ENCODE measurements at places on chromosomes 3 and 15.

GRCh38 chr15:33028495-33028894 lies 166.0 kb downstream of the FMN1 start:
- DNase-seq: no peak

- no peak for DNase-seq
Measured at GRCh38 chr3:8324747-8325146, 176.9 kb upstream of the LMCD1 start.

GRCh38 chr15:68379759-68380290 lies 52.1 kb downstream of the ITGA11 start:
- no peak for DNase-seq

DNA sequence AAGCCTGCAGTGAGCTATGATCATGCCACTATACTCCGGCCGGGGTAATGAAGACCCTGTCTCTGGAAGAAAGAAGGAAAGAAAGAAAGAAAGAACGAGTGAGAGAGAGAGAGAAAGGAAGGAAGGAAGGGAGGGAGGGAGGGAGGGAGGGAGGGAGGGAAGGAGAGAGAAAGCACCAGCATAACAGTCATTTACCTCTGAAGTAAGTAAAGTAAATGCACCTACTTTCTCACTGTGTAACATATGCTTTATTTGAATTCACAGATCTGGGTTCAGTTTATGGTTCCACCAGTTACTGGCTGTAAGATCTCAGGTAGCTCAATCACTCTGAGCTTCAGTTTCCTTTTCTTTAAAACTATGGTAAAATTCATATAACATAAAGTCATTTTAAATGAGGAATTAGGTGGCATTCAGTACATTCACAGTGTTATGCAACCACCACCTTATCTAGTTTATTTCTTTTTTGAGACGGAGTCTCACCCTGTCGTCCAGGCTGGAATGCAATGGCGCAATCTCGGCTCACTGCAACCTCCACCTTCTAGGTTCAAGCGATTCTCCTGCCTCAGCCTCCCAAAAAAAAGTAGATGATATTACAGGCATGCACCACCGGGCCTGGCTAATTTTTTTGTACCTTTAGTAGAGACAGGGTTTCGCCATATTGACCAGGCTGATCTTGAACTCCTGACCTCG lies 16.1 kb upstream of the RAD54L2 start:
- DNase-seq: no peak

GRCh38 chr3:79236496-79236895 lies 531.3 kb downstream of the ROBO1 start:
- no peak for DNase-seq

GRCh38 chr3:108966773-108967172 lies 13.1 kb upstream of the GUCA1C start:
- no peak for DNase-seq

GRCh38 chr3:188339410-188340295 lies 185.7 kb downstream of the LPP start:
- DNase-seq: no peak

GRCh38 chr3:179971280-179971679 lies 65.5 kb downstream of the PEX5L start:
- DNase-seq: no peak

DNA sequence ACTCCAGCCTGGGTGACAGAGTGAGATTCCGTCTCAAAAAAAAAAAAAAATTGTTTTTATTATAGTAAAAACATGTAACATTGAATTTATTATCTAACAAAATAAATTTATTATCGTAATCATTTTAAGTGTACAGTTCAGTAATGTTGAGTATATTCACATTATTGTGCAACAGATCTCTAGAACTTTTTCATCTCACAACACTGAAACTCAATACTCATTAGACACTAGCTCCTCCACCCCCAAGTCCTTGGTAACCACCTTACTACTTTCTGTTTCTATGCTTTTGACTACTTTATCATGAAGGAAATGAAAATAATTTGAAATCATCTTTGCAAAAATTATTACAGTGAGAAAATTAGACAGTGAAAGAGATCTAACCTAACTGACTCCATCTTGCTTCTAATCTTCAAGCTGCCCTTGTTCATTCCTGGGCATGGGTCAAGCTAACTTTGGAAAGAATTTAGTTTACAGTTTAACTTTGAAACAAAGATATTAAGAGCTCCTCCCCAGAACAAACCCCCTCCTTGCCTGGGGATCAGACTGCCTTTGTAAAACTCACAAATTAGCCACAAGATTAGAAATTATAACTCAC lies 15.0 kb upstream of the FYCO1 start:
- DNase-seq: no peak

- DNase-seq: no peak
Measured at GRCh38 chr3:56890448-56891091, 88.8 kb upstream of the ARHGEF3 start.

DNA sequence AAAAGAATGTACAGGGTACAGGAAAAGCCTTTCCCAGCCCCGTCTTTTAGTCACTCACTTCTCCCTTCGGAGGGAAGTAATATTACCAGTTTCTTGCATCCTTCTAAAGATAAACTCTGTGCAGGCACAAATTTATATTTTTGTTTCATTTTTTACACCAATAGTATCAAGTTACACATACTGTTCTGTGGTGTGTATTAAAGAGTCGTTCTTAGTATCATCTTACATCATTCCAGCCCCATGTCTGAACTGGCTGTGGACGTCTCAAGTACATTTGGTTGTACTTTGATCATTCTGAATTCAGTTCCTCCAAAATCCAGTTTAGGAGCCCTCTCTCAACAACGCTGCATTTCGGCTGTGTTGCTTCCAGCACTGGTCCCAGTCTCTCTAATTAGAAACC lies 68.7 kb downstream of the LMLN start:
- DNase-seq: no peak

DNA sequence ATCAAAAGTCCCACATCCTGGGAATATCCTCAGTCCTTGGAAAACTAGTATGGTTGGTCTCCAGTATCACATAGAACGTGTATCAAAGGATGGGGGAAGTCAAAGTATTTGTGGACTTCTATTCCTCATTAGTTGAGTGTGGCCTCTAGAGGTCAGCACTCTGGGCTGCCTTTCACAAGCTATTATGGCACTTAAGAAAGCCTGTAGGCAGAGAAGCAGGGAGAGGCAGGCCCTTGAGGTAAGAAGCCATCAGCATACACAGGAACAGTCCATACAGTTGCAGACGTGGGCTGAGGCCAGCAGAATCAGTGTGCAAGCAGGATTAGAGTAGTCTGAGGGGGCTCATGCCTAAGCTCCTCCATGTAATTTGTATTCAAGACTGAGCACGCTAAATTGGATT lies 341.7 kb downstream of the CLSTN2 start:
- peak; percentile 20 for DNase-seq

GRCh38 chr15:57548835-57549234 lies 42.9 kb upstream of the MYZAP start:
- no peak for DNase-seq

GRCh38 chr15:75107908-75108838 lies 84.8 kb downstream of the PPCDC start:
- DNase-seq: no peak

DNA sequence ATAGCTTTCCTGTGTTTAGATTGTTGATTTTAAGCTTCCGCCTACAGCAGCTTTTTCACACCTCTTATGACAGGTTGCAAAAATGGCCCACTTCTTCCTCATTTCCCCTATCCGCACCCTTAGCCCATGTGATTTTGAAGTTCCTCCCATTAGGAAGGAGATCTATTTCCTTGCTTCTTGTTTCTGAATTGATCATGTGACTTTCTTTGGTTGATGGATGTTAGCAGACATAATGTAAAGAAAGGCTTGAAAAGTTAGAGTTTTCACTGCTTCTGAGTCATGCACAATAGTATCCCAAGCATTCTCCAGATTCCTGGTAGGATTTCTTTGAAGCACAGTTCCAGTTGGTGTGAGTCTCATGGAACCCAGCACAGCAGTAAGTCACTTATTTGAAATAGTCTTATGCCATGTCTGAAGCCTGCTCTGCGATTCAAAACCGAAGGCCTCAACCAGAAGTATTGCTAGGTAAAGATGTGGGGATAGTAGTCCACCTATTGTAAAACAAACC lies 76.6 kb downstream of the EDEM1 start:
- DNase-seq: no peak

DNA sequence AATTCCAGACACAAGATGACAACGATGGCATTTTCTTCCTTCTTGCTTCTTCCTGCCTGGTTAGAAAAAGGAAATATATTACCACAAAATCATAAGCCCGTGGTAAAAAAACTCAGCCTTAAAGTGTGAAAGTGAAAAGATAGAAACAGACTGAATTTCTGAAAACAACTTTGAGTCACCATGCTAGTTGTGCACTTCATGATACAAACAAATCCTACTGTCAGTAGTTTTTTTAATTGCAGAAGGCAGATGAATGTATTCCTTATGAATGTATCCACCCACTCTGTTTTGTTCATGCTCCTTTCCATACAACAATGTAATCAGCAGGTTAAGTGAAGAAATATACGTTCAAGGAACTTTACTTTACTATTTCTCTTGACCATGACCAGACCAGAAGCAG lies 1144.7 kb downstream of the OTOL1 start:
- no peak for DNase-seq

GRCh38 chr3:151356794-151357462 lies 27.6 kb upstream of the P2RY13 start:
- DNase-seq: no peak

DNA sequence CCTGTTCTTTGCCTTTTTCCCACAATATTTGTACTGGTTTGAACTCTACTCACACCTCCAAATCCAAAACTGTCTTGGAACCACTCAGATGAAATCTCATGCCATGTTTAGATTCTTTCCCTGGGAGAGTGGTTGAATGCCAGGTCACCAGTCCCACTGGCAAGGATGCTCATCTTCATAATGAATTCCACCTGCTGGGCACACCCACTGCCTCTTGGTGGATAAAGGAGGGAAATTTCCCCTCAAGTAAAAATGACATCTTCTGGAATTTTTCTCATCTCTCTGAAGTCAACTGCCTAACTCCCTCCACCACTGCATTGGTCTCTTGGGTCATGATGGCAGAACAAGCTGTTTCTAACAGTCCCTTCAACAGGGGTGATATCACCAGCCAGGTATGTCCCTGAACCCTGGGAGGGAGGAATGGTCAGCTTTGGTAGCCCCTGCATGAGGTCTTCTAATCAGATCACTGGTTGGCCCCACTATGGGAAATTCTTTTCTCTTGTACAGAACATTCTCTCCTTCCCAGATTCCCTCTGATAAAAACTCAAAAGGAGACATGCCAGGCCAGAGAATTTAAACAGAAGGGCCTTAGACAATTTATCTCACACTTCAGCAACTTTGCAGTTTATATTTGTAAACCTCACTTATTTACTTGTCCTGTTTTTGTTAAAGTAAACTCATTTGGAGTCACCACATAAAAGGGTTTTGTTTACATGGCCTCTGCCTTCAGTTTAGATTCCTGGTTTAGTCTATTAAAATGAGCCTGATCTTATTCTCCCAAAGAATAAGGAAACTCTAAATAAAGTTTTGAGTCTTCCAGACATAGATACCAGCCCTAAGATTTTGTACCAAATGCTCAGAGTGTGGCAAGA lies 143.4 kb downstream of the WNT5A start:
- no peak for DNase-seq

- DNase-seq: no peak
Measured at GRCh38 chr15:39504808-39505207, 76.1 kb upstream of the THBS1 start.

DNA sequence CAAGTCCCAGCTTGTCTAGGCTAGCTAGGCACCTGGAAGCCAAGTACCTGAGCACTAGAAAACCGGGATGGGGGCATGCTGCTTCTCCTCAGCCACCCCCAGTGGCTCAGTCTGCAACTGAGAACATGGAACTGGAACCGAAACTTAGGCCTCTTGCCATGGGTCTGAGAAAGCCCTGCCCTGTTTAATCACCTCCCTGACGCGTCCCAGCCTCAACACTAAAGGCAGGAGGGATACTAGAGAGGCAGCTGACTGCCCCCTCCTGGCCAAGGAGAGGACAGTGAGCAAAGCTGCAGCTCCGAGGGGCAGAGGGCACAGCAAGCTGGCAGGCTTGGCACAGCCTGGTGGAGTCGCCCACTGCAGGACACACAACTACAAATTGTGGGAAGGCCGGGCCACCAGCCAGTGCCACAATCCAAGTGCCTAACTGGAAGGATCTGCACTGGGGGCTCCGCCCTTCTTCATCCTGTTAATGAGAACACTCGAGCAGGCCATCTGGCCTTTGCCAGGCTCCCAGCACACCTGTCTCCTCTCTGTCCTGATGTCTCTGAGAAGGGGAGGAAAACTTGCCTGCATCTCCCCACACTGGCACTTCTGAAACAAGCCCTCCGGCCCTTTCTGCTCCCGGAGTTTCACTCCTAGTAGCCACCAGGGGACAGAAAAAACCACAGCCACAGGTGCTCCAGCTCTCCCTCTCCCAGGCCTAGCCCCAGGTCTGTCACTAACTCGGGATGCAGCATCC lies 53.7 kb downstream of the BDH1 start:
- DNase-seq: no peak

GRCh38 chr3:184784731-184785500 lies 27.1 kb upstream of the VPS8 start:
- no peak for DNase-seq

GRCh38 chr3:127052121-127052561 lies 69.2 kb downstream of the PLXNA1 start:
- DNase-seq: no peak

DNA sequence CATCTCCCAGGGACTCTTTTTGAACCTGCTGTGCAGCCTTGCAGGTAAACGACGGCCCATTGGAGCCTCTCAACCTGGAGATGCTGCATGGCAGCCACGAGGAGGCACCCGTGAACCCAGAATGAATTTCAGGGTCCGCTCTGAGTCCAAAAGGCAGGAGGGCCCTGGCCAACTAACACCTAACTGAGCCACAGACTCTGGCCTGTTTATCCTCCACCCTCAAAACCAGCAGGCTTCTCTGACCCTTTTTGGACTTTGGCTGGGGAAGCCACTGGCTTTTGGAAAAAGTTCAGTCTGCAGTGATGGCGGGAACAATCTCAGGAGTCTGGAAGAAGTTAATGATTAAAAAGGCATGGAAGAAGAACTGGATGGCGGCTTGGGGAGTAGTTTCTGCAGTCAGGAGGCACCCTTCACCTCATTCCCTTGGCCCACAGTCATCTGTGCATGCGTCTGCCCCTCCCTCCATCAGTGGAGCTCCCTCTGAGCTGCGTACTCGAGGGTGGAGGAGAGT lies 4.1 kb downstream of the PXYLP1 start:
- DNase-seq: no peak

GRCh38 chr3:59872128-59872527 lies 822.3 kb upstream of the CFAP20DC start:
- no peak for DNase-seq

DNA sequence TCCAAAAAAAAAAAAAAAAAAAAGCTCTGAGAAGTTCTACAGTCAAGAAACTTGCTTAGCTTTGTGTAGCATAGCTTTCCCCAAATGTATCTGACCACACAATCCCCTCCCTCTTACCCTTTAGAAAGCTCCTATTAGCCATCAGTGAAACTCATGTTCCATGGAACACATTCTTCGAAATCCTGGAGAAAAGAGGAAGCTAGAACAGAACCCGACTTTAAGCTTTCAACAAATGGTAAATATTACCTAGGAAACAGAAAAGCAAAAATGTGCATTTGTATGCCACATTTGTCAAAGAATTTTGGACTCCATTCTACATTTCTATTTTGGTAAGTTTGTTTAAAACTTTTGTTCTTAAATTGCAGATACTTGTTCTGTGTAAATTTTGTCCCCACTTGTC lies 17.4 kb upstream of the CRTC3 start:
- DNase-seq: no peak

GRCh38 chr15:63381301-63382204 lies at the start of gene CA12:
Gene CA12, minus strand, starts transcription at chr15:63381846. Its CDS starts 126 bp downstream, at chr15:63381720.
- DNase-seq: no peak
